HS-27A (cell line): ENCODE measurements at places on chromosomes 5 and 9.

- no peak for DNase-seq
These were observed 220.9 kb downstream of the TRIM32 start for GRCh38 chr9:116907989-116908388.

GRCh38 chr5:92991581-92992067, 589.4 kb downstream of the NR2F1-AS1 start:
- no peak for DNase-seq

- no peak for DNase-seq
These were observed 10.5 kb downstream of the SHISAL2B start for GRCh38 chr5:64700765-64701164.

GRCh38 chr5:131514316-131515283, 120.4 kb downstream of the RAPGEF6 start:
- DNase-seq: no peak

DNA sequence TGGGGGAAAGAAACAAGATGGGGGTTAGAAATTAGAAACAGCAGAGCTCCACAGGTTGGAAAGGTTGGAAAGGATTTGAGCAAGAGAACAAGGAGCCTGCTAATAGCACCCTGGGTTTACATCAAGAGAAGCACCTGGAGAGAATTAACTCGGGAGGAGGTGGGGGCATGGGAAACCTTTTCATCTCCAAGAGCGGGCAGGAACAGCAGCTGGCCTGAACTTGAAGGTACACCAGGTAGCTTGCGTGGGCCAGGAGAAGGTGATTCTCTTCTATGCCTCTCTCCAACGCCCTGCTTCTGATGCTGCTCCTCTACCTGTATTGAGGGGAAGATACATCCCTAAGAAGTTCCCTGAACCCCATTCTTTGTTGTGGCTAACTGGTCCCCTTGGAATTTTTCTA, 37.1 kb upstream of the GLRX start:
- DNase-seq: no peak

DNA sequence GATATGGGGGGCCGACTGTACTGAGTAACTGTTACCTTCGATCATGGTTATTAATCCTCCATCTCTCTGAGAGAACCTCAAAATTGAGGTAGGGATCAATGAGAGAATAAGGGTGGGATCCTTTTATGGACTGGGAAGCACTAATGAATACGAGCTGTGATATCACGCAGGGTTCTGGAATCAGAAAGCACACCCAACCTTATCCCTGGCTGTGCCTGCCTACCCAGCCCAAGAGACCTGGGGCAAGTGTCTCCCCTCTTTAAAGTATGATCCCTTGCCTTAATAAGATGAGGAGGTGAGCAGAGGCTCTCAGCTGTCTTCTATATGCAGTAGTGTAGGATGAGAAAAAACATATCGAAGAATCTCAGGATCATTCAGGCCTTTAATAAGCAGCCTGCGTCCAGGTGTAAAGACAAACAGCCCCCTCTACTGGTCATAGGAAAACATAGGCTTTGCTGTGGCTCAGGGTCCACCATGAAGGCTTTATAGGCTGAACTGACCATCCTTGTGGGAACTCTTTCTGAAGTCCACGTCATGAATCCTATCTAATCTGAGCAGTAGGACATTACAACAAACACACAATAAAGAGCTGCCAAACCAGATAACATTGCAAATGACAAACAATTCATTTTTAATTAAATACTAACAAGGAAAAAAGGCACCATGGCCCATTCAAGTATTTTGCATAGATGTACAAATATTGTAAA, 16.8 kb downstream of the NIPAL4 start:
- DNase-seq: no peak
